ENCODE measurements at places on chromosomes 1 and 21. TPM values are rescaled to one million over a fixed set of nuclear protein-coding genes. Genes with fewer than 3 reads are reported as not detected.

The RORC gene
- 1.3 TPM for total RNA-seq

The RGSL1 gene
- total RNA-seq: not detected

The PLA2G2A gene
- not detected for total RNA-seq

The ANKRD35 gene
- total RNA-seq: not detected

The TMPRSS2 gene
- total RNA-seq: 1.1 TPM

The SPATA21 gene
- not detected for total RNA-seq

The XCL2 gene
- total RNA-seq: not detected

The CFHR1 gene
- total RNA-seq: 0.34 TPM

The ADAMTS4 gene
- not detected for total RNA-seq

The FAM72D gene
- 16.3 TPM for total RNA-seq
